Myocyte (in vitro differentiated cells): ENCODE measurements at places on chromosomes 12 and 14. TPM values are rescaled to one million over a fixed set of nuclear protein-coding genes. Genes with fewer than 3 reads are reported as not detected.

DNA sequence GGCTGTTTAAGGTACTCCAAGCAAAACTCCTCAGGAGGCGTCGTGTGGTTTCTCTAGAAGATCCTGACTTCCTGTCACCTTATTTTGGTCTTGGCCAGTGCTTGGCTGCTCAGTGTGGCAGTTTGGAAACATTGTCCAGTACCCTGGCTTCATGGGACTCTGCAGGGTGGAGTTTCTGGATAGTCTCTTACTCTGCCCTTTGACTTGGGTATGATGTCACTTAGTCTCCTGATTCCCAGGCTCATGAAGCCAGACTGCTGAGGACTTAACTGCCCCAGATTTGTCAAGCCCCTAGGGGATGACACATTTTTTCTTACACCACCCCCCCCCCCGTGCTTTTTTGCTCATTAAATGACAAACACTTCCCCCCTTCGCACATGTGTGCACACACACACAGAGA, 82.7 kb downstream of the ADCK1 start:
- peak; percentile 37 for DNase-seq

DNA sequence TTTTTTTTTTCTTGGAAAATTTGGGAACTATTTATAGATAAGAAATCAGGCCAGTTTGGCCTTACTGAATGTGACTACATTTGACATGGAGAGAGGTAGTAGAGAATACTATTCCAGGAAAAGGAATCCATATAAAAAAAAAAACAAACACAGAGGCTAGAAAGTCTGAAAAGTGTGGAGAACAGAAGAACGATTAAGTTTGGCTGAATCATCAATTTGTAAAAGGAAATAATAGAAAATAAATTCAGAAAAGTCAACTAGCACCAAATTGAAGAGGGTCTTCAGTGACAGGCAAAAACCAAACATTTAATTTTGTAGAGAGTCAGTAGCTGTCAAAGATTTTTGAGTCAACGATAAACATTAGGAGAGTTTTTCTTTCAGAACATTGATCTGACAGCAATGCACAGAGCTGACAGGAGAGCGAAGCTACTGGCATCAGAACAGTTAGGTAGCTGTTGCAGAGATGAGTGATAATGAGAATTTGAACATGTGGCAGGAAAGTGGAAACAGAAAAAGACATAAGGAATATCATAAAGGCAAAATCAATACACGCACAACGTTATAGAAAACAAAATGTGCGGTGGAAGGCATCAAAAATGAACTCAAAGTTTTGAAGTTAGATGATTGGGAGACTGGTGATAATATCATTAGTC, 241.2 kb downstream of the SOX5 start:
- no peak for DNase-seq

DNA sequence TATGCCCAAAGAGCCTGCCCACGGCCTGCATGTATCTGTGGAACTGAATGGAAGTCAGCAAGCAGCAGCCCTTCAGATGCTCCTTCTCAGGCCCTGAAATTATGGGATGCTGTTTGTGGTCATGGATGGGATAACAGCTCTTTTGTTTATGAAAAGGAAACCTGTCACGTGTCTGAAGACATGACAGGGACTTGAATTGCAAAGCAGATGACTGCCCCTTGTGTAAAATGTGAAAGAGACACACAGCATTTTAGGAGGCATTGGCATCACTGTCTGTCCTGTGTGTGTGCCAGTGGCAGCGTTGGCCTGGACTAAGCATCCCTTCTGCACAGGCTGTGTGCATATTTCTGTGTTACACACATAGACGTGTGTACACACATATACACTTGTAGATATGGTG, 192.1 kb downstream of the VRK1 start:
- no peak for DNase-seq

- no peak for DNase-seq
Observed at GRCh38 chr14:35343702-35344101, 51.5 kb downstream of the PSMA6 start.

- no peak for DNase-seq
Observed at GRCh38 chr14:64602826-64603225, 53.1 kb downstream of the PPP1R36 start.

DNA sequence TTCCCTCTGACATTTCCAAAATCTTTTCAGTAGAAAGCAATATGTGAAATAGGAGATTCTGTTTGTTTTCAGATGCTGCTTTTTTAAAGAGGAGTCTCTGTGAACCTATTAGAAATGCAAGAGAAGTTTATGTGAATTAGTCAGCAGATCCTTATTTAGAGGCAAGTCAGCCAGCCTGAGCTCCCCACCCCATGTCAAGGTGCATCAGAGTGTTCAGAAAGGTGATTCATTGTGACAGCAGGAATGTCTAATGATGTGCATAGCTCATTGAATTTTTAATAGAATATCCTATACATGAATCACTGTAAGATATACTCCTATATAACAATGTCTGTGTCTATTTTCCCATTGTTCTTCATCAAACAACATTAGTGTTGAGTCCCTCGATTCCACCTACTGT, 1222.4 kb upstream of the USP15 start:
- no peak for DNase-seq

GRCh38 chr12:11753826-11754225, 104.4 kb downstream of the ETV6 start:
- DNase-seq = no peak

- DNase-seq = peak; percentile 78
Observed at GRCh38 chr12:104263580-104264358, 39.8 kb upstream of the EID3 start.

DNA sequence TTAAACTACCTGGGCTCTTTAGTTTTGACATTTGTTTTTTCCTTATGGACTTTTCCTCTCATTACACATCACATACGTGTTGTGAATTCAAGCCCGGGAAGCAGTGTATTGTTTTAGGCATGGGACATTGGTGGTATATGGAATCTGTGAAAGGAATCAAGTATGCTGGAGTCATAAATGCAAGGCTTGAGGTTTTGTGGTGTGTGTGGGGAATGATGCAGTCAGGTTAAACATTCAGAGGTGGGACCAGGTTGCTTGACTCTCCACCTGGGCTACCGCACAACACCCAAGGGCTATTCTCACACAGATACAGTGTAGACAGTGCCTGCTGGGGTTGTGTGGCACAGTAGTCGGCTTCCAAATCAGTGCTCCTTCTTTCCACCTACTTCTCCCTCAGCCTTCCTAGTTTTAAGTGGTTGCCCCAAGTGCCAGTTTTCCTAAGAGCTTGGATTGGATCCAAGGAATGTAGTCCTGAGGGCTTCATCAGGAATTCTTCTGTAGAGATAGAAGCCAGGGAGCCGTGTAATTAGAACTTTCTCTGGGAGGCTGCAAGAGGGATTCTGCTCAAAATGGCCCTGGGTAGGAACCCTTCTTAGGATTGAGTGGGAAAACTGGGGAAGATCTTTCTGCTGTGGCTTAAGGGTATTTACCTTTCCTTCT, 243.7 kb downstream of the C12orf75 start:
- DNase-seq = peak; percentile 46

WSCD2 gene
- total RNA-seq = not detected in 2 replicates

EPYC gene
- total RNA-seq = not detected in 2 replicates

GRCh38 chr12:6167327-6168280, 32.6 kb upstream of the CD9 start:
- peak; percentile 98 for DNase-seq

DNA sequence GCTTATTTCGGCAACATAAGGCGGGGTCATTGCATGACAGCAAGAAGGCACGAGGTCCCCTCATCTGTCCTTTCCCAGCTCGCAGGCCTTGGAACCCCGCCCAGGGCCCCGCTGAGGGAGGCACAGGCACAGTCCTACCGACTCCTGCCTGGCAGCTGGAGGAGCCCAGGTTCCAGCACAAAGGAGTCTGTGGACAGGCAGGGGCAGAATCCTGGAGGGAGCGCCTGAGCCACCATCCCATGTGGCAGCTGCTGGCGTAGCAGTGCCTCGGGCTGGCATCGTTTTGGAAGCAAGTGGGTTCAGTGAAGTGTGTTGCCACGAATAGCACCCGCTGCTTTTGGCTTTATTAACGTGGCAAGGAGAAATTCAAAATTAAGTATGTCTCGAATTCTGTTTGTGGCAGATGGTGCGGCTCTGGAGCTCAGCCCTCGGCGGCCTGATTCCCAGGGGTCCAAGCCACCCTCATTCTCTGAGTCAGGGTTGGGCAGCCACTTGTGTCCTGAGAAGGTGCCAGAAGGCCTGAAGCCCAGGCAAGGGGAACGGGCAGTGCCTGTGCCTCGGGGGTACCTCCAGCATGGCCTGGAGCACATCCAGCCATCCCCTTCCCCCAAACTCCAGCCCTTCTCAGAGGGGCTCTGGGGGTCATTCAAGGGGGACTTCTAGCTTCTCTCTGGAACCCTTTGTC, 35.9 kb downstream of the SLC8B1 start:
- peak; percentile 87 for DNase-seq

- DNase-seq = no peak
Observed at GRCh38 chr14:97138801-97139200, 341.6 kb downstream of the VRK1 start.

DNA sequence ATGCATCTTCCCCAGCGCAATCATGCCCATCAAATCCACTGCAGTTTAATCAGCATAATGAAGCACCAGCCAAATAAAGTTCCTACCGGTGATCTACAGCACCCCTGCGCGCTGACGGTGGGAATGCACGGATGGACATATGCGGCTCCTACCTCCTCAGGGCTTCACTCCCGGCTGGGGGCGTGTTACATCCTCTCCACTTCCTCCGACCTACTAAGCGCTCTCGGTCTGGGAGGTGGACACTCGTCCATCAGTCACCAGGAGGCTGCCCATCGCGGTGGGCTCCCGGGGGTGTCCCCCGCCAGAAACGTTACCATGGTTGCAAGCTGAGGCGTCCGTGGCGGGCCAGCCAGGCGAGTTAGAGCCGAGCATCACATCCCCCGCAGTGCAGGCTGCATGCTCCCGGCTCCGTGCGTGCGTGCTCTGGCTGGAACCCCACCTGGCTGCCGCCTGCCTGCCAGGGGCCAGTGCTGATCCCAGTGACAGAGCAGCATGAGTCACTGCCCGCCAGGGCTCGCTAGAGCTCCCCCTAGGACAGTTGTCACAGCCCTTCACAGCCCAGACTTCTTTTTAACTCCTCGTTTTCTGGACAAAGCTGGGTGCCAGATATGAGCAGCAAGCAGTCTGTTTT, 73.0 kb downstream of the CIT start:
- DNase-seq = peak; percentile 89

- no peak for DNase-seq
Observed at GRCh38 chr14:32648434-32648833, 290.2 kb upstream of the NPAS3 start.

DNA sequence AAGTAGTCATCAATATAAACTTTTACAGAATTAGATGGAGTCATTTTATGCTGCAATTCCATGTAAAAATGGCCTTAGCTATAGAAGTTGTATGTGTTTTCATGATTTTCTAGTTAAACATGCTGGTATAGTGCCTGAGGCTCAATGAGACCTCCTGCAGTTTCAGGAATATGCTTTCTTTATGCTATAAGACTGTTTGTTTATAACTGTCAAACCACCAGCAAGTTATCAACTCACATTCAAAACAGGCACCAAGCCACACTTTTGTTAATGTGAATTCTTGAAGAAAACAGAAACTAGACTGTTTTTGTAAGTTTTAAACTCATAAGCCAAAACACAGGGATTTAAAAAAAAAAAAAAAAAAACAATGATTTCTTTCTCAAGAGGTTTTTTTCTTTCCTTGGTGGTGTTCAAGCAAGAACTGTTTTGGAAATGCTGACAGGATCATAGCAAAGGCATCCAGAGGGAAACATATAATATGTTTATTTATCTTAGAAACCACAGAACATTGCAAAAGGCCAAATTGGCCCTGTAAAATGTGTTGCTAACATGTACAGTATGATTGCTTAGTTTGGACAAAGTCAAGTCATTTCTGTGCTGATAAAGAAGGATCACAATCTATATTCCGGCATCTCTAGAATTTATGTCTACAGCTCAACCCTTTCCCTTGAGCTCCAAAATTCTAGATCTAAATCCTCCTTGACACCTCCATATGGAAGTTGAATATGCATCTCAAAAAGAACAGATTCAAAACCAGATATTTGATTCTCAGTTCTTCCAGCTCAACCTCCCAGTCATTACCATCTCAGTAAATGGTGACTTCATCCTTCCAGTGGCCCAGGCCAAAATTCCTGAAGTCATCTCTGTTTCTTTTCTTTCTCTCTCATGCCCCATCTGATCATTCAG, 29.0 kb upstream of the LUM start:
- DNase-seq = peak; percentile 62

DNA sequence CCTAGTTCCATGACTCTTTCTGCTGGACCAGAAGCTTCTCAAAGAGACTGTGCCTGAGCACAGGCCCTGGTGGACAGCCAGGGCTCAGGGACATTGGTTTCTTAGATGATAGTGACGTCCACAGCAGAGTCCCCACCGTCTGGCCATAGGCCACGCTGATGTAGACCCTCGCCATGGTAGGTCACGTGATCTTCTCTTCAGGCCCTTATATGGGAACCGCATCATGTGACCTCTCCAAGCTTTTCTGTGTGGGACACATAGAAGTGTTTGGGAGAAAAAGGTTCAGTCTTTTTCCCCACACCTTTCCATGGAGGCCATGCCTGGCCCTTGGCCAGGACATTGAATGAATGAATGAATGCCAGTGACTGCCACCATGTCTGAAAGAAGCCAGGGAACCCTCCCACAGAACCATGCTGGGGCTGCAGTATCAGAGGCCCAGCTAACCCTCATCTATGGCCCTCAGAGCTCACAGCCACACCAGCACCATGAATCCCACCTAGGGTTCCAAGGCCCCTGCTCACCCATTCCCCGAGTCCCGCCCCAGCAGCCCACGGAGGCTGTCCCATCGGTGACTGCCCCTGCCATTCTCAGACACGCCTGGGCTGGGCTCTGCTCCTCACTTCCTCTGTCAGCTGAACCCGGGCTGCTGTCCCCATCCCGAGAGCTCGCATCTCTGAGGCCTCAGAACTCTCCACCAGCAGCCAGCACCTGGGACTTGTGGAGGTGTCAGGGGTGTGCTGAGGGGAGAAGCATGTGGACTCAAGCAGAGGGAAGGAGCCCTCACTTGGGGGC, 292.1 kb downstream of the ADGRD1 start:
- DNase-seq = no peak

- DNase-seq = peak; percentile 46
Observed at GRCh38 chr14:32611752-32612151, 282.7 kb downstream of the AKAP6 start.

FBLN5 gene
- total RNA-seq = 4.9 and 7.3 TPM in 2 replicates

DNA sequence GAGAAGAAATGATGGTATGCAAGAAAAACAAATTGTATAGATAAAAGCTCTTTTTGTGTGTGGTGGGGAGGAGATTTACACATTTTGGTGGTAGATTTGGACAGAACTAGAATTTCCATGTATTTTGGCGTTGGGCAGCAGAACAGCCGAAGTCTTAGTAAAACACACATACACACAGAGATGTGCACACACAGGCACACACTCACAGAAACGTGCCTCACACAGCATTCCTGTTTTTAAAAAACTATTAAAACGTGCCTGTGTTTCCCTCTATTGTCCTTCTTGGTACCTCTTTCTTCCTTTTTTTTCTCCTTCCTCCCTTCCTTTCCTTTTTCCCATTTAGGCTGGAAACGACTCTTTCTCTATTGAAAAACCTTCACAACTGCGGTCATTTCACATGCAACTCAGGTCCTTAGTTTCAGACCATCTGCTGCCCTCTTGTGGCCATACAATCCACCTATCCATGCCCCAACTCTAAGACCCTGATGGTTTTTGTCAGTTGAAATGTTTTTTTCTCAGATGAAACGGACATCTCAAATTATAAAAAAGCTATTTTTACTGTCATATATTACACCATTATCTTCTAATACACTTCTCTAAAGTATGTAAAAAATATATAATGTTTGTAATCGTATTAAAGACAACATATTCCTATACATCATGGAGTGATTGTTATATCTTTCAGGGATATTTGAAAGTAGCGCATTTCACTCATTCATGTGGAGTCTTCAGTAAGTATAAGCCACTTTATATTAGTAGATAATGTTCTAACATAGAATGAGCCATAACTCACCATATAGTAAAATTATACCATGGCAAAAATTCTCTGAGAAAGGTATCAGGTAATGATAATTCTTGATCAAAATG, 386.7 kb upstream of the NOVA1 start:
- peak; percentile 69 for DNase-seq

B4GALNT1 gene
- 2.5 and 3.4 TPM in 2 replicates for total RNA-seq
